HT-29 (cell line): ENCODE measurements at places on chromosomes 4 and X.

DNA sequence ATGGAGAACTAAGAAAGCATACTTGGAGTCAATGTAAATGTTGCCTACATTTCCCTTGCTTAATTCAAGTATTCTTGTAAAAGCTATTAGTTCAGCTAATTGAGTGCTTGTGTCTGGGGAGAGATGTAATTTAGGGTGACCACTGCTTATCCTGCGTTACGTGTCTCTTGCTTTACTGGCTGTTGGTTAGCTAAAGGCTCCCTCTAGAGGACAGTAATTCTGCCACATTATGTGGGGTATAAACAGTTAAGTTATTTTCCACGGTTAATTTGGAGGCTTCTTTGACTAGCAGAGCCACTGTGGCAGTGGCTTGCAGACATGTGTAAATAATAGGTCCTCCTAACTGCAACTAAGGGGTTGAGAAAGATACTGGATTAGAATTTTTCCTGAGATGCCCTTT, 25.3 kb upstream of the NAF1 start:
- peak; percentile 32 for DNase-seq

- no peak for DNase-seq
Observed at GRCh38 chr4:8210616-8211015, 11.5 kb downstream of the SH3TC1 start.

DNA sequence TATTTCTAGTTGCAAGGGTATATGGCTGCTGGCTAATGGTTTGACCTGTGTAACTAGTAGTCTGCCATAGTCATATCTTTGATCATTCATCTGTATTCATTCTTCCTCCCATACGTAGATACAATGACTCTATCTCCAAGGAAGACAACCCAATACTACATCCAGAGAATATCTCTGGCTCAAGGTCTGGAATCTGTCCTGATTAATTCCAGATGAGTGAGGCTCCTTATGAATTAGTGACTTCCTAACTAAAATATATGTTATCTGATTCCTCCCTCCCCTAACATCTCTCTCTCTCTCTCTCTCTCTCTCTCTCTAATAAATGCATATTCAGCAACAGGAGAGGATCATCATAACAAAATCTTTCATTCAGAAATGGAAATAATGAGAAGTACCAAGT, 641.5 kb downstream of the FAT4 start:
- no peak for DNase-seq

DNA sequence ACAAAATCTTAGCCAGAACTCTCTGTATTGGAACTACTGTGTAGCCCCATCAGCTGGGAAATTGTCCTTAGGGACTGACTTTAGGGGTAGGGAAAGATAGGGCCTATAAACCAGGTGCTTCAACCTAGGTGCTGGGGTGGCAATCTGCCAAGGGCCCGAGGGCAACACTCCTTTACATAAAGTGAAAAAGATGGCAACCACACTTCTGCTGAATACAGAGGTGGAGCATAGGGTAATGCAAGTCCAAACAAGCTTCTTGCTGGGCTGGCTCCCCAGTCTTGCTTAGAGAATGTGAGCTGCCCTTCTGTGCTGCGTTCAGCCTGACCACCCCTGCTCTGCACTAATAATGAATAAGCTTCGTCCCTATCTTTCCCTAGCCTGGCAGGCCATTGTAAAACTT, 9.8 kb downstream of the ZBTB33 start:
- DNase-seq: peak; percentile 1
